ENCODE measurements at places on chromosomes 6 and 20. TPM values are rescaled to one million over a fixed set of nuclear protein-coding genes. Genes with fewer than 3 reads are reported as not detected.

DNA sequence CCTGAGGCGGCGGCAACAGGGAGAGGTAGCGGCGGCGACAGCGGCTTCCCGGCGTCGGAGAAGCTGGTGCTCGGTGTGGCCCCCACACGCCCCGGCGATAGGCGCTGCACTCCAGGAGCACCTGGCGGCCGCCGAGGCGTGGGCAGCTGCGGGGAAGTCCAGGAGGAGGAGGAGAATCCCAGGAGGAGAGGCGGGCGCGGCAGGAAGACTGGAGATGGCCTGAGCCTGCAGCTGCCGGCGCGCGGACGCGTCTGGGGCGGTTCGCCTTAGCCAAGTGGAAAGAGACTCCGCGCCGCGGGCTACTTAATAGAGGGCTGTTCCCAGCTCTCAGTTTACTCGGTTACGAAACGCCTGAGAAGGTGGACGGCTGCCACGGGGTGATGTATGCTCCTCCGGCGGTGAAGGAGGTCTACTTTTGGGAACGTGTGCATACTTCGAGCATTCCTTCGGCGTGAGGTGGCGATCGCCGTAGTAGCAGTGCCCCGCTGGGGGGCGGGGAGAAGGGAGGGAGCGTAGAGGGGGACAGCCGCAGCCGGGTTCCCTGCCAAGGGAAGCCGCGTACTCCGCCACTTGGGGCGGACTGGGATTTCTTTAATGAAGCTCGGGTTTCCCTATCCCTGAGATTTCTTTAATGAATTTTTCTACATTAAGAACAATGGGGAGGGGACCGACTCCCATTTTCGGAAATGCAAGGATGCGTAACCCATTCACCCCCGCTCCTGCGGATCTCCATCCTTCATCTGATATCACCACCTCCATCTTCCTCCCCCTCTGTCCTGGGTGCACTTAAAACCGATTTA, at the start of gene COL12A1:
TSS of gene COL12A1 (minus strand) at position 278 of the 800 bp plus-strand sequence. CDS start 3,261 bp downstream, outside the sequence.
- DNase-seq: peak; percentile 98

- no peak for DNase-seq
Observed at GRCh38 chr6:20246125-20246524, 33.9 kb upstream of the MBOAT1 start.

- no peak for DNase-seq
Observed at GRCh38 chr6:14016432-14016831, 91.7 kb downstream of the RNF182 start.

- DNase-seq: no peak
Observed at GRCh38 chr6:121670511-121670910, 235.1 kb downstream of the GJA1 start.

ZBTB46 gene
- polyA plus RNA-seq: 24.7 TPM
